CD4-positive, alpha-beta memory T cell (primary cell): ENCODE measurements at places on chromosomes 7 and 10.

- DNase-seq: peak; percentile 55
These were observed 4.1 kb downstream of the IMPDH1 start for GRCh38 chr7:128405471-128406313.

DNA sequence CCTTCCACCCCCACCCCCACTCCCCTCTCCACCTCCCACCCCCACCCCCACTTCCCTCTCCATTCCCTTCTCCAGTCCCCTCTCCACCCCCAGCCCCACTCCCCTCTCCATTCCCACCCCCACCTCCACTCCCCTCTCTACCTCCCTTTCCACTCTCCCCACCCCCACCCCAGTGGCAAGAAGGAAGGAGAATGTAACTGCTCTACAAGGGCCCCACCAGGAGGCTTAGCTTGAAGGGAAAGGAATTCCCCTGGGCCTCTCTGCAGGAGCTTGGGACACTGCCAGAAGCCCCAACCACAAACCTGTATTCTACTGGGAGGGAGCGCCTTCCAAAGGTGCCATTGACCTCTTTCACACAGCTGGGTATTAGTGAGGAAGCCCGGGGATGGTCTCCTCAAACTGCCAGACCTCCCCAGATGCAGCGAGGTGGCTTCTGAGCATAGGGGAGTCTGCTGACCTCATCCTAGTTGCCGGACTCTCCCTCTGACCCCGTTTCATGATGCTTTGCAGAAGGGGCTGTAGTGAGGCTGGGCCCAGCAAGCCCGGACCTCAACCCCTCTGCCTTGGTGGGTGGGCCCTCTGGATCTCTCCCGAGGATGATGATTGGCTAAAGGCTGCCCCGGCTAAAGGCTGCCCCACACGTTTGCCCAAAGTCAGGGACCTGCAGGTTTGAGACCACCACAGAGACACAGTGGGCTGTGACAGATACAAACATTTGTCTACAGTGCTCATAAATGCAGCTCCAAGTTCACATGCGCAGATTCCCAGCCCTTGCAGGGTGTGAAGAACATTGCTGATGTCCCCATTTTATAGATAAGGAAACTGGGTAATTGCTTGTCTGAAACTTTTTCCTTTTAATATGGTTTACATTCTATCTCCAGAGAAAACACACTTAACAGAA lies 2.9 kb downstream of the DEPP1 start:
- DNase-seq: no peak

- DNase-seq: peak; percentile 39
These were observed 7.4 kb upstream of the APBB1IP start for GRCh38 chr10:26430641-26431163.

GRCh38 chr10:600876-601659 lies 88.4 kb downstream of the DIP2C start:
- DNase-seq: no peak

GRCh38 chr7:139748373-139748765 lies 29.4 kb downstream of the HIPK2 start:
- no peak for DNase-seq

- no peak for DNase-seq
These were observed 95.2 kb downstream of the VIPR2 start for GRCh38 chr7:159049266-159050025.

DNA sequence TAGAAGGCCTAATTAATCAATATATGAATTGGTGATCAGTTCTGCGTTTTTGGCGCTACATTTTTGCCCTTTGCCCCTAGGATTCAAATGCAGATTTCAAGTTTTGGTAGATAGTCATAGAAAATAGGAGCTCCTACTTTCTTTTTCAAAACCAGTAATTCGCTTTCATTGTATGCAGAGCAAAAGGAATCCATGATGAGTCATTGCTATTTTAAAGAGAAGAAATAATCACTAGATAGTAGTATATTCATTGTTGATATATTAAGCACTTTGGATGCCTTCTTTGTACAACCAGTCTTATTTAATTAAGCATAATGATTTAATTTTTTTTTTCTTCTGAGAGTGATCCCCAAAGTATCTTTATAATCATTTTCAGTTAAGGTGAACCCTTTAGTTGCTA lies 50.3 kb downstream of the CSTF2T start:
- DNase-seq: no peak

GRCh38 chr10:84344526-84344925 lies 16.1 kb downstream of the CCSER2 start:
- no peak for DNase-seq

- DNase-seq: no peak
These were observed 76.4 kb upstream of the RSU1 start for GRCh38 chr10:16893664-16894063.

- no peak for DNase-seq
These were observed 58.2 kb downstream of the POU6F2 start for GRCh38 chr7:39035903-39036302.

DNA sequence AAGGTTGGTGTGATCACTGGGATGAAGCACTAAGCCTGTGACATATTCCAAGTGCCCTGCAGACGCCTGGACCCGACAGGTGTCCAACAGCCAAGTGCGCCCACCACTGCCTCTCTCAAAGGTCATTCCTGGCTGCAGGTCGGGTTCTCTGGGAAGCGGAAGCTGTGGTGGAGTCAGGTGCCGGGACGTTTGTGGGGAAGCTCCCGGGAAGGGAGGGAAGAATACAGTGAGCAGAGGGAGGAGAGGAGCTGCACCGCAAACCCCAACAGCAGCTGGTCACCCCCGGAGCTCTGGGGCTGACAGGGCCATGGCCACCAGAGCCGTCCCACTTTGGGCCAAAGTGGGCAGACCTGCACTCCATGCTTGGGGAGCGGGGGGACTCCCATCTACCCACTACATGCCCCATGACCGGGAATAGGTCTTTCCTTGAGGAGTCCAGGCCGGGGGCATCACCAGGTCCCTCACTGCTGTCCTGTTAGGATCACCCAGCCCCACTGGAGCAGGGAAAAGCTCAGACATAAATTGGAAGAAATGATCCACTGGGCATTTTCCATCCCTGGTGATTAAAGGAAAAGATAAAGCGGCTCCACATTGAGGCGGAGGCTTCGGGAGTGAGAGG lies 84.5 kb upstream of the PPP2R2D start:
- no peak for DNase-seq

GRCh38 chr7:141585592-141586510 lies 34.6 kb downstream of the AGK start:
- no peak for DNase-seq

DNA sequence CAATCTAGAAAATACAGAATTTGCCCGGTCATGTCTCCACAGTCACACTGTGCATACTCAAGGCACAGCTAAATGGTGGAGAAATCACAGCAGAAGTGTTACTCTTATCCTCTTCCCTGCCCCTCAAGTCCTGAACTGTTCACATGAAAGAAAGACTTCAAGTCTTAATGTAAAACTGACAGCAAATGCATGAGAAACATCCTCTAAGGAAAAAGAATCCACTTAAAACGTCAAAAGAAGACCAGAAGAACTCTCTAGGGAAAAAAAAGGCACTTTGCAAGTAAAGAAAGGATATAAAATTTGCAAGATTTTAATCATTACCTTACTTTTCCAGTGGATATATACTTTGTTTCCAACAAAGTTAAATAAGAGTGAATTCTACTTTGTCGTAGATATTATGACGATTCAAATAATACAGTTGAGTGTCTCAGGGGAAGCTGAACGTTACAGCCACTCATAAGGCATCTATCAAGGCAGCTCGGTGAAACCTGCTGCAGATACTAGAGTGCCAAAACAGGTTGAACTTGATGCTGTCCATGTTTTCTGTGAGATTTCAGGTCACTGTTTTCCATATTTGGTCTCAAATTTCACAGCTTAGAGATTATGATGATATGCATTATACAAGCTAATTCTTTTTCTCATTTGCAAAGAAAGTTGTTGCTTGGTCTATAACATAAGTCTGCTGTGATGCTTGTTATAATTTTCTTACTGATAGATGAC lies 155.0 kb downstream of the CTTNBP2 start:
- no peak for DNase-seq

DNA sequence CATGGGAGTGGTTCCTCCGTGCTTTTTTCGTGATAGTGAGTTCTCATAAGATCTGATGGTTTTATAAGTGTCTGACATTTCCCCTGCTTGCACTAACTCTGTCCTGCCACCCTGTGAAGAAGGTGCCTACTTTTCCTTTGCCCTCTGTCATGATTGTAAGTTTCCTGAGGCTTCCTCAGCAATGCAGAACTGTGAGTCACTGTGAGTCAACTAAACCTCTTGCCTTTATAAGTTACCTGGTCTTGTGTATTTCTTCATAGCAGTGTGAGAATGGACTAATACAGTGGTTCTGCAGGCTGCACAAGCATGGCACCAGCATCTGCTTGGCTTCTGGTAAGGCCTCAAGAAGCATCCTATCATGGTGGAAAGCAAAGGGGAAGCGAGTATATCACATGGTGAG lies 1144.6 kb downstream of the SORCS3 start:
- DNase-seq: no peak

GRCh38 chr10:71347587-71348395 lies 28.7 kb downstream of the SLC29A3 start:
- DNase-seq: no peak

- DNase-seq: no peak
These were observed 18.1 kb downstream of the RP9 start for GRCh38 chr7:33091111-33091531.

GRCh38 chr7:16051561-16052255 lies 365.2 kb upstream of the MEOX2 start:
- DNase-seq: no peak

DNA sequence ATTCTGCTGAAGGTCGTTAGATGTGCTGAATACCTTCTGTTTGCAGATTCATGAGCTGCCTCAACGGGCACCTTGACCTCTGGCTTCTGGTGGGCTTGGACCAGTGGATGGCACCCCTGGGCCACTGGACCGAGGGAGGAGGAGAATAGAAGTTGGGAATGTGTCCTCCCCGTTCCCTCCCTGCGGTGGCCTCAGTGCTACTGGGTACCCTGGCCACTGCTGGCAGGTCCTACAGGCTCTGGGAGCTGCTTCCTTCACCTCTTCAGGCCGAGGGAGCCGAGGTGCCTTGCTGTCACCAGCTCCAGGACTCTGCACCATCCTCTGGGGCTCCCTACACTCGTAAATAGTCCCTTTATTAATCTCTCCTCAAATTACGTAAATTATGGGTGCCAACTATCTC lies 32.2 kb upstream of the GALNTL5 start:
- DNase-seq: no peak
